Mesothelial cell of epicardium (in vitro differentiated cells): ENCODE measurements at places on chromosomes 5 and 9.

GRCh38 chr9:13744261-13744901 lies 464.9 kb upstream of the MPDZ start:
- no peak for DNase-seq

DNA sequence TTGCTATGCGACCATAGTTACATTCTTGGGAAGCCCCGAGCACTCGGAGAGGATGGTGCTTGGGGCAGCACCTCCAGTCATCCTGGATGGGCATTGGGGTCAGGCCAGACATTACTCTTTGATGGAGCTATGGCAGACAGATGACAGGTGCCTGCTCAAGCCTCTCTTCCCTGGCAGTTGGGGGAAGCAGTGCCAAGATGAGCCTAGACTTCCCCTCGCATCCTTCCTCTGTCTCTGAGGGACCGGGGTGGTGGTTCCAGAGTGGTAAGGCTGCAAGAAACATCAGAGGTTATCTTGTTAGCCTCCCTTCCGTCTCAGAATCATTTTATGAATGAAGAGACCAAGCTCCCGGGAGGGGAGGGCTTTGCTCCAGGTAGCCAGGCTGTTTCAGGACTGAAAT lies 2.8 kb upstream of the HMCN2 start:
- DNase-seq, result no peak

- no peak for DNase-seq
Measured at GRCh38 chr5:69276422-69277174, 41.9 kb downstream of the CDK7 start.

- DNase-seq, result no peak
Measured at GRCh38 chr9:114166614-114167572, 11.6 kb downstream of the COL27A1 start.

- peak; percentile 90 for DNase-seq
Measured at GRCh38 chr5:172283862-172284610, 472 bp upstream of the UBTD2 start.

- DNase-seq, result no peak
Measured at GRCh38 chr9:94866770-94867169, 140.3 kb downstream of the AOPEP start.

GRCh38 chr9:95511952-95512708 lies 4.6 kb downstream of the PTCH1 start:
- DNase-seq, result no peak
